Fibroblast of skin of scalp (primary cell): ENCODE measurements at places on chromosomes 2 and 18.

DNA sequence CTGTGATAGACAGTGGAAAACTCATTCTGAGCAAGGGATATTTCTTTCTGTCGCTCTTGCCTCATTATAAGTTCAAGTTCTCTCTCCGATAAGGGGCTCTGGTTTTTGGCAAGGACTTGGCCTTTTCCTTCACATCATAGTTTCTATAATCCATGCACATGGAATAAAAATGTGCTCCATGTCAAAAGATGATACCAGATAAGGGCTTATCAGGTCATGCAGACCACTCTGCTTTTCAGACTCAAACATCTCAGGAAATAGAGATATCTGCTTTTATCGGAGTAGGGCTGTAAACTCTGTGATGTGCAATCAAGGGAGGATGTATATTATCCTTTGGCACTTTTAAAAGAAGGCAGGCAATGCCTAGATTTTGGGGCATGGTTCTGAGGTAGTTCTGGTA lies 45.0 kb upstream of the DARS1 start:
- DNase-seq = no peak

GRCh38 chr2:109715313-109715805 lies 78.7 kb upstream of the RGPD5 start:
- no peak for DNase-seq

- DNase-seq = no peak
These were observed 396.2 kb downstream of the ARHGAP15 start for GRCh38 chr2:143525402-143525860.

GRCh38 chr18:456361-457139 lies 44.0 kb downstream of the COLEC12 start:
- DNase-seq = no peak

GRCh38 chr2:22824618-22825017 lies 560.4 kb upstream of the KLHL29 start:
- no peak for DNase-seq

GRCh38 chr2:96832754-96833507 lies 10.9 kb downstream of the ANKRD23 start:
- peak; percentile 77 for DNase-seq

DNA sequence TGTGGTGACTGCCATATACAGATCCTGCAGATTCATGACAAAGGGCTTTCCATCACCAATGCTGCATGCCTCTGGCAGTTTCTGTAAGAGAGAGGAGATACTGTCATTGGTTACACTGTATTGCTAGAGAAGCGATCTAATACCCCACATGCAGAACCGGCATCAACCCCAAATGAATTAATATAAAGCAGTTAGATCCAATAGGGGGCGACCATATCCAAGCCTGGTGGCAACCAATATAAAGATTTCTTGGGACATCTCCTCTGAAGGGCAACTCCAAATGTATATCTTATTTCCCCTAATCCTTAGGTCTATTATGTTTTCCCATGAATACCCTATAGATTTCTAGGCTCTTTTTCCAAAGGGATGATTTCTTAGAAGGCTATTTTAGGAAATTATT lies 17.4 kb upstream of the IHH start:
- DNase-seq = no peak

GRCh38 chr2:240192661-240193060 lies 52.2 kb upstream of the OTOS start:
- DNase-seq = no peak

DNA sequence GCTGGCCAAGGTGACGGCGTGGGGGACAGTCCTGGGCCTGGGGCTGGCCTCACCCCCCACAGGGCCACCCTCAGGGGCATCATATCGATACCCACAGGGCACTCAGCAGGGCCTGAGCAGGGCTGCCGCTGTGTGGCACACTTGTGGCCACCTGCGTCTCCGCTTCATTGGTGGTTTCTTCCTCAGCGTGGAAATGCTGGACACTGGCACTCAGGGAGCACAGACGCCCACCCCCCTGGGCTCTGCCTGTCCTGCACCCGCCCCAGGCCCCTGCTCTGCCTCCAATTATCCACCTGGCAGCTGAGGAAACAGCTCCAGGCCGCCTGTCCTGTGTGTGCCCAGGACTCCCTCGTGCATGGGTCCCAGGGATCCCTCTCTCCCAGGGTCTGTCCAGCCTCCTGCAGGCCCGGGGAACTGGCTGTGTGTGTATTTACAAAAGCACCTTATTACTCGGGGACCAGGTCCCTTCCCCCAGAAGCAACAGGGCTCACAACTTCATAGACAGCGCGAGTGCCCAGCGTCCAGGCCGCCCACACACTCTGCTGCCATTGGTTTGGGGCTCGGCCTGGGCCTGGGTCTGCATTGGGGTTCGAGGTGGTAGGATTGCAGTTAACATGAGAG lies 13.1 kb downstream of the CROCC2 start:
- DNase-seq = no peak

DNA sequence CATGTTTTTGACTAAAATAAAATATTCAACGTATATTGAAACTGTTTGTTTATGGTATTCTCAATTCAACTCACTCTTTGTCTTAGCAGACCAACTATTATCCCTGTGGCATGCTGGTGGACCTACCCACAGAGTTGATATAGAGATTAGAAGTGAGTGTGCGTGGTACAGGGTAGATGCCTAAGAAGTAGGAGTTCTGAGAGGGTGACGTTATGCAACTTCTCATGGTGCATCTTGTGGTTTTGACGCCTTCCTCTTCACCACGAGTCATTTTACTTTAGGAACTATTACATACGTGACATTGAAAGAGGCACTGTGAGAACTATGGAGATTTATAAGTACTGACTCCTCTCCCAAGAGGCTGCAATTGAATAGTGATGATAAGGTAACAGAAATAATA lies 26.6 kb upstream of the NAPG start:
- peak; percentile 45 for DNase-seq

- no peak for DNase-seq
These were observed 50.6 kb downstream of the PSMD14 start for GRCh38 chr2:161358838-161359237.
